Naive thymus-derived CD8-positive, alpha-beta T cell (primary cell): ENCODE measurements at places on chromosomes 3 and 15.

DNA sequence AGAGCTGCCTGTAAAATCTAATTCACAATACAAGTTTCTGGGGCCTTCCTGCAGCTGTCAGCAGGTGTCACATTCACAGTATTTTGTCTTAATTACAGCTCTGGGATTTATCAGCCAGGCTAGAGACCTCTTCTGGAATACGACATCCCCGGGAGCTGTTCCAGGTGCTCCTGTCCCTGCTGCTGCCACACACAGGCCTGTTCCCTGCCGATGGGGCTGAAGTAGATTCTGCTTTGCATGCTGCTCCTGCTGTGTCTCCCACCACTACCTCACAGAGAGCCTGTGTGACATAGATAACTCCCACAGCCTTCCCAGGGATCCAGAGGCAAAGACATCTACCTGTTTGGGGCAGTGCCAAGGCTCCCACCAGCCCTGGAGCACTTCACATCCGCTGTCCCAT, 20.4 kb downstream of the COLQ start:
- no peaks in the 10 kb centered on the region for H3K36me3 ChIP-seq
- H3K27me3 ChIP-seq: no peaks in the 10 kb centered on the region
- no peak overlapping the region for H3K4me3 ChIP-seq
- H3K27ac ChIP-seq: no peak overlapping the region
- no peaks in the 10 kb centered on the region for H3K4me1 ChIP-seq
- DNase-seq: no peak

DNA sequence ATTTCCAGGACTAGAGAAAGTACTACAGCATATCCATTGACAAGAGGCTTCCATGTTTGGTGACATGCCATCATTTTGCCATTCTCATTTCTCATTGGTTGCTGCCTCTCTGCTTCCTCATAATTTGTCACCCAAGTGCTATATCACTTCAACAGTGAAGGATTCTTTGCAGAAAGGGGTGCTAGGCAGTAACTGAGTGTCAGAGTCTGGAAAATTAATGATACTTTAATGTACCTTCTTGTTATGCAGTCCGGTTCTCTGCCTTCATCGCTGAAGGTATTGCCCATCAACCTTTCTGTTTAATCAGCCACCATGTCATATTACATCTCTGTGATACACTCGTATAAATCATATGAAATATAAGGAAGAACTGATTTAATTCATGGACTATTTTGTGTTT, 550.3 kb downstream of the ROBO2 start:
- no peak overlapping the region for H3K27ac ChIP-seq
- no peak overlapping the region for H3K4me3 ChIP-seq
- no peak for DNase-seq
- H3K27me3 ChIP-seq: no peaks in the 10 kb centered on the region
- H3K36me3 ChIP-seq: no peaks in the 10 kb centered on the region
- H3K4me1 ChIP-seq: no peaks in the 10 kb centered on the region

DNA sequence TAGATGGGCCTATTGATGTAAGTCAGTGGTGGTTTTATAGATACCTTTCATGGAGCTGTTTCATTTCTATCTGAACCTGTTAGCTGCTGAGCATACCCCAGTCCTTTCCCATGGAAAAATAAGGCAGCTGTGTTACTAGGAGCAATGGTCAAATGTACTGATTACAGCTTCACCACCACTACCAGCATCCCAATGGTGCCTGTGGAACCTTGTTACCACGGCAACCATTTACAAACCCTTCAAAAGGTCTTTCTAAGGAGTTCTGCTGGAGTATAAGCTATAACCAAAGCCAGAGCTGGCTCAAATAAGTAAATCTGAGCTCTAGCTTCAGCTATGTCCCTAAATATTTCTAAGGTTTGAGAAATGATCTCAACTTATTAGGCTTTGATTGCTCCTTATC, 133.4 kb upstream of the ACP3 start:
- peaks cover 6% of the 10 kb centered on the region for H3K27me3 ChIP-seq
- H3K4me1 ChIP-seq: peaks cover 2% of the 10 kb centered on the region
- DNase-seq: no peak
- H3K36me3 ChIP-seq: no peaks in the 10 kb centered on the region

GRCh38 chr3:149044339-149045083, 41.8 kb downstream of the HLTF start:
- no peak overlapping the region for H3K4me3 ChIP-seq
- DNase-seq: no peak
- peaks cover 16% of the 10 kb centered on the region for H3K4me1 ChIP-seq
- peaks cover 34% of the 10 kb centered on the region for H3K36me3 ChIP-seq
- H3K27me3 ChIP-seq: no peaks in the 10 kb centered on the region
- H3K27ac ChIP-seq: no peak overlapping the region

DNA sequence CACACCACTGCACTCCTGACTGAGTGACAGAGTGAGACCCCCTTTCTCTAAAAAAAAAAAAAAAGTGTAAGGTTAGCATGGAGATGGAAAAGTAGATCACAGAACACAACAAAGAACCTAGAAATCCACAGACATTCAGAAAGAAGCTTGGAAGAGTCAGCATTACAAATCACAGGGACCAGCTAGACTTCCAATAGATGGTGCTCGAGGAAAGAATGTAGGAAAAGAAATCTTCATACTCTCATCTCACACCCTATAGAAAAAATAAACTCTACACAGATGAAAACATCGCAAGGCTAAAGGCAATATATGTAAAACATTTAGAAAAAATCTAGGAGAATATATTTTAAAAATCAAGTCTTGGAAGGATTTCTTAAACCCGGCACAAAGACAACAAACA, 94.5 kb upstream of the ABHD17C start:
- no peak overlapping the region for H3K4me3 ChIP-seq
- peaks cover 15% of the 10 kb centered on the region for H3K27me3 ChIP-seq
- no peaks in the 10 kb centered on the region for H3K36me3 ChIP-seq
- DNase-seq: no peak

- H3K4me3 ChIP-seq: no peak overlapping the region
- H3K27ac ChIP-seq: no peak overlapping the region
- peaks cover 7% of the 10 kb centered on the region for H3K4me1 ChIP-seq
- no peak for DNase-seq
- no peaks in the 10 kb centered on the region for H3K36me3 ChIP-seq
Observed at GRCh38 chr3:111850537-111850936, 8.5 kb upstream of the PHLDB2 start.

DNA sequence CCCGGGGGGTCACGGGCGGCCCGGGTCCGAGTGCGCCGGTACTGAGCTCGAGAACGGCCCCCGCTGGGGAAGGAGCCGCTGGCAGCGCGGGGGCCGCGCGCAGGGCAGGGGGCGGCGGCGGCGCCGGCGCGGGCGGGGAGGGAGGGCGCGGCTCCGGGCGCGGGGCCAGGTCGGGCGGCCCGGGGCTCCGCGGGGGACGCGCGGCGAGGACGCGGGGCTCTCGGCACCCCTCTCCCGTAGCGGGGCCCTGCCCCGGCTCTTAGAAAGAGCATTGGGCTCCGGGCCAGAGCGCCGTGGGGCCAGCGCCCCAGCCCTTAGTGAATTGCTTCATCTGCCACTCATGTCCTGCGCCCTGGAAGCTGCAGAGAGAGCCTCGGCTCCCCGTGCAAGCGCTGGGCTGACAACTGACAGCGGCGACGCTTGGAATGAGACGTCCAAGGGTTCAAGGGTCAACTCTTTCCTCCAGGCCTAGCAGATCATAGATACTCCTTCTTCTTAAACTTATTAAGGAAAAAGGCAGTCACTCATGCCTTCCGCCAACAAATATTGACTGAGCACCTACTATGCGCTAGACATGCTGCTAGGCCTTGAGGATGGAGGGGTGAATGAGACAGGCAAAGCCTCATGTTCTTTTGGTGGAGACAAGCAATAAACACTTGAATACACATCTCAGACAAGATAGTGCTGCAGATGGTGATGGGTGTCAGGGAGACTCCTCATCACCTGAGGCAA, 140.8 kb downstream of the SMAD6 start:
- H3K4me3 ChIP-seq: peak overlapping the region; percentile 79
- peaks cover 2% of the 10 kb centered on the region for H3K36me3 ChIP-seq
- H3K4me1 ChIP-seq: peaks cover 8% of the 10 kb centered on the region
- DNase-seq: no peak
- peaks cover 49% of the 10 kb centered on the region for H3K27me3 ChIP-seq

GRCh38 chr3:140010391-140010790, 75.4 kb downstream of the CLSTN2 start:
- H3K4me3 ChIP-seq: no peak overlapping the region
- peaks cover 25% of the 10 kb centered on the region for H3K27me3 ChIP-seq
- H3K27ac ChIP-seq: no peak overlapping the region
- DNase-seq: no peak

- no peak overlapping the region for H3K4me3 ChIP-seq
- H3K27me3 ChIP-seq: peaks cover 11% of the 10 kb centered on the region
- no peaks in the 10 kb centered on the region for H3K36me3 ChIP-seq
- no peak overlapping the region for H3K27ac ChIP-seq
- no peaks in the 10 kb centered on the region for H3K4me1 ChIP-seq
Observed at GRCh38 chr3:8210882-8211341, 290.7 kb upstream of the LMCD1 start.

DNA sequence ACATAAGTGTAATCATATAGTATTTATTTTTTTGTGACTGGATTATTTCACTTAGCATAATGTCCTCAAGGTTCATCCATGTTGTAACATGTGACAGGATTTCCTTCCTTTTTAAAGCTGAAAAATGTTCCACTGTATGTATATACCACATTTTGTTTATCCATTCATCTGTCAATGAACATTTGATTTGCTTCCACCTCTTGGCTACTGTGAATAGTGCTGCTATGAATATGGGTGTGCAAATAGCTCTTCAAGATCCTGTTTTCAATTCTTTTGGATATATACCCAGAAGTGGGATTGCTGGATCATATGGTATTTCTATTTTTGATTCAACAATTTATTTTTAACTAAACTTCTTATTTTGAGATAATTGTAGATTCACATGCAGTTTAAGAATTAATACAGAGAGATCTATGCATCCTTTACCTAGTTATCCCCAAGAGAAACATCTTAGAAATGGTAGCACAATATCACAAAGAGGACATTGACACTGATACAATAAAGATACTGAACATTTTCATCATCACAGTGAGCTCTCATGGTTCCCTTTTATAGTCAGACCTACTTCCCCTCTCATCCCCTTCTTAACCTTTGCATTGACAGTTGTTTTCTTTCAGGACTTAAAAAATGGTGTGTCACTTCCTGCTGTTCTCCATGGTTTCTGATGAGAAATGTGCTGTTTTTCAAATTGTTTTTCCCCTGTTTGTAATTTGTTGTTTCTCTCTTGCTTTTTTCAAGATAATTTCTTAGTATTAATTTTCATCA, 90.1 kb downstream of the SATB1 start:
- no peak for DNase-seq
- H3K4me1 ChIP-seq: peaks cover 3% of the 10 kb centered on the region
- no peaks in the 10 kb centered on the region for H3K27me3 ChIP-seq
- H3K36me3 ChIP-seq: no peaks in the 10 kb centered on the region
- no peak overlapping the region for H3K4me3 ChIP-seq

DNA sequence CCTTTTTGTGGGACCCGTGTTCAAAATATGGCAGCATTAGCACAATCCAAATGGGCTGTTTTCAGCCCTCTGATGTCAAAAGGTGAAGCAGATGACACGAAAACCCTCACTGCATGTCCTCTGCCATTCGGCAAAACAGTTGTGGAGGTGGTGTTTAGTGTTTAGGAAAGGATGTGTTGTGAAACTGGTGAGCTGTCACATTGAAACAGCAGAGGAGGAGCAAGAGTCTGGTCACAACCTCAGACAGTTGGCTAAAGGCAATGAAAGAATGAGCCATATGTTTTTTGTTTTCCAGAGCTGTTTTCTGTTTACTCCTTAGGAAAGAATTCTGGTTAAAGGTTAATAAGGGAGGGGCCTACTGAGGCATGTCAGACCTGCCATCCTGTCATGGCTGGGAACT, 140.7 kb downstream of the VPS8 start:
- H3K4me1 ChIP-seq: peaks cover 7% of the 10 kb centered on the region
- no peak overlapping the region for H3K27ac ChIP-seq
- H3K27me3 ChIP-seq: no peaks in the 10 kb centered on the region
- H3K4me3 ChIP-seq: no peak overlapping the region

GRCh38 chr15:67372986-67373675, 118.5 kb downstream of the IQCH start:
- H3K4me3 ChIP-seq: no peak overlapping the region
- no peak overlapping the region for H3K27ac ChIP-seq
- H3K27me3 ChIP-seq: peaks cover 7% of the 10 kb centered on the region
- no peak for DNase-seq
